ENCODE measurements at places on chromosomes 4 and X.

DNA sequence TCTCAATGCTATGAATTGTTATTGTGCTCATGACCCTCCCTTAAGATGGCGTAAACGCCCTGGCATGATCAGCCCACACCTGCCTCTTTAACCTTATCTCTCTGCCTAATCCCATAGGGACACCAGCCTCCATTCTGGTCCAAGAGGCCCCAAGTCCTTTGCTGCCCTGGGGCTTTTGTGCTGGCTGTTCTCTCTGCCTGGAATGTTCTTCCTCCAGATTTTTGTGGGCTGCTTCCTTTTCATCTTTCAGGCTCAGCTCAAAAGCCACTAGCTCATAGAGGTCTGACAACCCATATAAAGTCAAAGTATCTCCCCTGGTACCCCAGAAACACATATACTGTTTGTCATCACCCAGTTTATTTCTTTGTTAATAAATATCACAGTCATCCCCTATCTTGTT, 42.4 kb downstream of the APLN start:
- DNase-seq = no peak

- no peak for DNase-seq
Observed at GRCh38 chrX:68284281-68284904, 148.9 kb downstream of the OPHN1 start.

DNA sequence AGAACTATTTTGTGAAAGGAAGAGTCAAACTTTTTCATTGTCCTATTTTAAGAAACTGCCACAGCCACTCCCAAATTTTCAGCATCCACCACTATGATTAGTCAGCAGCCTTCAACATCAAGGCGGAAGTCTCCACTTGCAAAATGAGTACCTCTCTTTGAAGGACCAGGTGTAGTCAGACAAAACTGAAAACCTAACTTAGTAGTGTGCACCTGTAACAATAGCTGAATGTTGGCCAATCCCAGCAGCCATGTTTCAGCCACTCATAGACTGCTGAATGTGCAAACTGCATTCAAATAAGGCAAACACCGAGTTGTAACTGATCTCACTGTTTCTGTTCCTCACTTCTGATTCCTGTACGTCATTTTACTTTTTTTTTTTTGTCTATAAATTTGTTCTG, 341.1 kb downstream of the IL15 start:
- DNase-seq = no peak

DNA sequence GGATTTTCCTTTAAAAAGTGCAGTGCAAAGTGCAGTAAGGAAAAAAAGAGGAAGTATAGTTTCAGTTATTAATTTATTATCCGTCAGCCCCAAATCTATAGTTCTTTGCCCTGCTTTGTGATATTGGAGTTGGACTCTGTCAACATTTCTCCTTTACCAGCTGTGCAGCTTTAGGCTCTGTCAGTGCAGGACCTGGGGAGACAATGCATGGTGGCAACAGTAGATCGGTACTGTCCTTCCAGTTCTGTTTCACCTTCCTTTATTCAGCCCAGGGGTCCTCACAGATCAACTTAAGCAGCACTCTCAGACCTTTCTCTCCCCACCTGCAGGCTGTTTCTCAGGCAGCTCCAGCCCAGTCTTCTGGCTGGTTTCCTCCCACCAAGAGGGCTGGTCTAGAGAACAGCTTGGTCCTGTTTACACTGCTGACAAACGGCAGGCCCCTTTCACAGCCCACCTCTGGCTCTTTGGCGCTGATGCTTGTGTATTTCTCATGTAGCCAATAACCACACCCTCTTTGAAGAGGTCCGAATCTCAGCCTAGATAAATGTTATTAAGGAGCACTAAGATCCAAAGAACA, 71.6 kb downstream of the MCUB start:
- DNase-seq = no peak

DNA sequence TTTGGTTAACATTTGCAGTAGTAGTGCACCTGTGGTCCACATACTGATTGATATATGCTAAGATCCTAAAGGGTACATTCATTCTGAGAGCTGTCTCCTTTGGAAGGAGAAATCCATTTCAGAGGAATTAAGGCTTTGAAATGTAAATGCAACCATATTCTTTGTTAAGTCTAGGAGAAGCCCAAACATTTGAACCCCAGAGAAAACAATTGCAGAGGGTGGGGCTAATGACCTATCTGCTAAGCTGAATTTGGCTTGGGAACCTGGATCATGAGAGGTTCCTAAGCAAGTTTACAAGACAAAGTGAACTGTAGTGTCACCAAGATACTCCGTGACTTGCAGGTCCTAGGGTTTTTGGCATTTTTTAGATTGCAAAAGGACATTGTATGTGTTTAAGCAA, 41.2 kb downstream of the LAS1L start:
- DNase-seq = no peak

DNA sequence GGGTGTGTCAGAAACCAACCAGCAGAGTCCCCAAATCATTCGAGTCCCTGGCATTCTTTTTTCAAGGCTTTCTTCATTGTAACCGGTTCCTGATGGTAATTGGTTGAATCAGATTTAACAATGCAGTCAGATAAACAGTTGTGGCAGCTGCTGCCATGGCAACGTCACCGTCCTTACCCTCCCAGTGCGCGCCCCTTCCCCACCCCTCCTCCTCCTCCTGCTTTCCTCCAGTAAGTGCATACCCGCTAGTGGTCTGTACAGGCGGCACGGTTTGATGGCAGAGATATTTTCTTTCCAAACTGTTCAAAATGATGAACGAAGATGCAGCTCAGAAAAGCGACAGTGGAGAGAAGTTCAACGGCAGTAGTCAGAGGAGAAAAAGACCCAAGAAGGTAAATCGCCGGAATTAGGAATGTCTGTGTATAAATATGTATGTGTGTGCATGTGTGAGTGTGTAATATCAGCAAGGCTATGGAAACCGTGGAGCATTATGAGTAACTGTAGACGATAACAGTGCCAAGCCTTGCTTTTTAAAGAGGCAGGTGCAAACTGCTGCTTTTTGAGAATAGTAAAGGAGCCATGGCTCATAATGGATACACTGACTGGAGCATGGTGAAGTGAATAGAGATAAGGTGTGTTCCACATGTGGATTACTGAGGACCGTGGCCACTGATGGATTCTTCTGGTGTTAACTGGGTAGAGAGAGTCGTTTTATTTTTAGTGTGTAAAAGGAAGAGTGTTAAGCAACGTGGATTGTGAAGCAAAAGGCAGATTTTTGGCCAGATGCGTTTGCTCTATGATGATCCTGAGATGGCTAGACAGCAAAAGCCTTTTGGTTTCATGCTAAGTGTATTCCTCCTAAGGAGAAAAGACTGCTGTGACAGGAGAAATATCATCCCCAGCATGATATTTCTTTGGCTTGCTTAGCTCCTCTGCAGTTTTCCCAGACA, at the start of gene ANK2:
ANK2 (plus strand) TSS at position 233 of the 950 bp plus-strand sequence; CDS start at position 309, 76 bp downstream.
- DNase-seq = no peak
